ENCODE measurements at places on chromosomes 7 and 10. TPM values are rescaled to one million over a fixed set of nuclear protein-coding genes. Genes with fewer than 3 reads are reported as not detected.

Gene MLXIPL
- 32.3 TPM for total RNA-seq

Gene RHOBTB1
- total RNA-seq, result 20.8 TPM

Gene OR2A5
- not detected for total RNA-seq

Gene AKR1D1
- not detected for total RNA-seq

GRCh38 chr7:20218279-20218678 is 1.1 kb upstream of the MACC1 start:
- no peak for DNase-seq

GRCh38 chr10:79270466-79271246 is 76.6 kb upstream of the PPIF start:
- DNase-seq, result peak; percentile 72

GRCh38 chr7:39238234-39238869 is 260.6 kb downstream of the POU6F2 start:
- no peak for DNase-seq

GRCh38 chr7:53656881-53657280 is 621.4 kb downstream of the POM121L12 start:
- no peak for DNase-seq

DNA sequence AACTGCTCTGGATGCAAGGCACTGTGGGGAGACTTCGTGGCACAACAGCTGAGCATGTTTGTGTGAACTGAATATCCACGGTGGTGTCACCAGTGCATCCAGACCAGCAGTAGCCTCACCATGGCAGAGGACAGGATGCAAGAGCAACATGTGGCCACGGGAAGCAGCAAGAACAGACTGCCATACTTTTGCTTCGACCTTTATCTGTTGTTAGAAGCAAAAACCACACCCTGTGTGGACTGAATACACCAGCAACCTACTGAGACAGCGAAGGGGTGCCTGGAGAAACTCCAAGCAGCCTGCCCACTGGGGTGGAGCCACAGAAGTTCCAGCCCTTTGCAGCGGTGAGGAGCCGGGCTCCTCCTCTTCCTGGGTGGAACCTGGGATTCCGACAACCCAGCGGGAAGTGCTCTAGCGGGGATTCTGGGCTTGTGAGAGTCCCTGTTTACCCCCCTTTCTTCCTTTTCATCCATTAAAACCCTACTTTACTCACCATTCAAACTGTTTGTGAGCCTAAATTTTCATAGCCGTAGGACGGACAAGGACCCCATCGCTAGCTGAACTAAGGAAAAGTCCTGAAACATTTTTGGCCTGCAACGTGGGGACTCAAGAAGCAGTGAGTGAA is 584.9 kb downstream of the GRM8 start:
- DNase-seq, result no peak

DNA sequence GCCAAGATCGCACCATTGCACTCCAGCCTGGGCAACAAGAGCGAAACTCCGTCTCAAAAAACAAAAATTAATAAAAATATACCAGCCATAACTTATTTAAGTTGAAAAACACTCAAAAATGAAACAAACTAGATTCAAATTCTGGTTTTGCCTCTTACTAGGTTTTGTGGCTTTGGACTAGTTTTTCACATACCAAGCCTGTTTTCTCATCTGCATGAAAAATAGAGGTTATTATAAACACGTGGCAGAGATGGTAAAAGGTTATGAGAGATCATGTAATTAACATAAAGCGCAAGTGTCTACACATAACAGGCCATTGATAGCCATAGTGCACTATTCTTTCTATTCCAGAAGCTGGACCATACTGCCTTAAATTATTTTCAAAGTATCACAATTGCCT is 35.5 kb upstream of the CABCOCO1 start:
- no peak for DNase-seq

DNA sequence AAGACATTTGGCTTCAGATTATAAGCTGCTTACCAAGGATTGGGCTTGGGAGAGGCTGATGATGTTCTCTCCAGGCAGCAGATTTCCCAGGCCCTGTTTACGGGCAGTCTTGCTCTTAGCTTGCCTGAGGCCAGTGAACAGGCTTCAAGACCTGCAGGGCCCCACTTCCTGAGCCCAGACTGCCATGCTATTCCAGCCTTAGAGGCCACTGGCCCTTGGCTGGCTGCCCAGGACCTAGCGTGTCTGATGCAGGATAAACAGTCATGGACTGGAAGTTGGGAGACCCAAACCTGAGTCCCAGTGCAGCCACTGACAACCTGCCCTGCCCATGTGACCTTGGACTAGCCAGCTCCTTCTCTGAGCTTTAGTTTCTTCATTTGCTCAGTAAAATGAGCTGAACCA is 2.9 kb downstream of the PRXL2A start:
- DNase-seq, result no peak

GRCh38 chr7:104900525-104901239 is 113.3 kb upstream of the KMT2E start:
- DNase-seq, result no peak

DNA sequence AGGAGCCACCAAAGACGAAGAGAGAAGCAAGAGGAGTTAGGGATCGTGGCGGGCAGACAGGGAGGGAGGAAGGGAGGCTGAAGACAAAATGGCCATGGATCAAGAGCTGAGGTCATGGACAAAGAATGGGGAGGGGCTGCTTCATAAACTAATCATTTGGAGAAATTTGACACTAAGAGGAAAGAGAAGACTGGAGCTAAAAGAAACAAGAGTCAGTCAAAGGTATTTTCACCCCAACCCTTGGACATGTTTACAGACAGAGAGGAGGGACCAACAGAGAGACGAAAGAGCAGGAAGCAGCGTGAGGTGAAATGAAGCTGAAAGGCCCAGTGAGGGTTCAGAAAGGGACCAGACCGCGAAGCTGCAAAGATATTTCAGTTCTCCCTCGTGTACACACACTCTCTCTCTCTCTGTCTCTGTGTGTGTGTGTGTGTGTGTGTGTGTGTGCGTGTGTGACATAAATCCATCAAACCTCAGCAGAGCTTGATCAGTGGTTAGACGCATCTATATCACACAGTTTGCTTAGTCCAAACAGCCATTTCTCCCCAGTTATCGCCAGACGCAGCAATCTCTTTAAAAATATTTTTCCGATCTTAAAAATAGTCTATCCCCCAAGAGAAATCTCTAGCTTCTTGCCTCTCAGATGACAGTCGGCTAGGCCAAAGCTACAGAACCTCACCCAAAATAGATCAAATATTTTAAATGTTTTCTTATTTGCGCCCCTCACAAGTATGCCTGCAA is 12.5 kb upstream of the CALD1 start:
- no peak for DNase-seq

DNA sequence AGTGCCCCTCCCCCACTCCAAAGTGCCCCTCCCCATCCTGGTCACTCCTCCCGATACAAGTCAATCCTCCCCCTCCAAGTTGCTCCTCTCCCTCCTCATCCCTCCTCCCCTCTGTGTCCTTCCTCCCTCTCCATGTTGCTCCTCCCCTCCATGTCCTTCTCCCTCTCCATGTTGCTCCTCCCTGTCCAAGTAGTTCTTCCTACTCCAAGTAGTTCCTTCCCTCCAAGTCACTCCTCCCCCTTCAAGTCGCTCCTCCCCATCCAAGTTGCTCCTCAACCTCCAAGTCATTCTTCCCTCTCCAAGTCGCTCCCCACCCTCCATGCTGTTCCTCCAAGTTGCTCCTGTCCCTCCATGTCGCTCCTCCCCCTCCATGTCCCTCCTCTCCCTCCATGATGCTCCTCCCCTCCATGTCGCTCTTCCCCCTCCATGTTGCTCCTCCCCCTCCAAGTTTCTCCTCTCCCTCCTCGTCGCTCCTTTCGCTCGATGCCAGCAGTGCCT is 8.6 kb upstream of the WBP1L start:
- peak; percentile 48 for DNase-seq

GRCh38 chr10:92809840-92810239 is 38.5 kb upstream of the EXOC6 start:
- DNase-seq, result no peak

DNA sequence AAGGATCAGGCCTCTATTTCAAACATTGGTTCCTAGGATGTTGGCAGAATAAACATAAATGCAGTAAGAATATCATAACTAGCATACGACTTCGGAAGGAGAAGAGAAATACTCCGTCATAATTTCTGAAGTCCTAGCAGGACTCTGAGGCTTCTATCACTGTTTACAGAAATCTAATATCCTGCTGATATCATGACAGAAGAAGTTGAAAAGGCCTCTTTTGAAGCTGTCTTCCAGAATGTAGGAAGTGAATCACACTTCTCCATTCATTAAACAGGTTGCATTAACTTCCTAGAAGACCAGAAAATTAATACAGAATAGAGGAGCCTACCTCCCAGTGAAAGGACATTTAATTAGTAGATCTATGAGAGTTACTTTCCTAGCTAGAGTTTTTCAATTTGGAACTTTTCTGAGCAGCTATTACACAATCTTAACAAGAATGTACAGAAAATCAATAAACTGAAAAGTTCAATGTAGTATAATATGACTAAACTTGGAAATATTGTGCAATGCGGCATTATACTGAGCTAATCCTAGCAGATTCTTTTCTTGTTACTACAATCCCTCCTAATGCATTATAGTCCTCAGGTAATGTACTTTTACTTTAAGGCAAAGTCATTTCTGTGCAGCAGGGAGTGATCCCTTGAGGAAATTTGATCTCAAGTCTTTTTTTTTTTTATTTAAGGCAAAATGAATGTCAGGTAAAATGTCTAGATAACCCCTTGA is 622.6 kb upstream of the CELF2 start:
- no peak for DNase-seq

DNA sequence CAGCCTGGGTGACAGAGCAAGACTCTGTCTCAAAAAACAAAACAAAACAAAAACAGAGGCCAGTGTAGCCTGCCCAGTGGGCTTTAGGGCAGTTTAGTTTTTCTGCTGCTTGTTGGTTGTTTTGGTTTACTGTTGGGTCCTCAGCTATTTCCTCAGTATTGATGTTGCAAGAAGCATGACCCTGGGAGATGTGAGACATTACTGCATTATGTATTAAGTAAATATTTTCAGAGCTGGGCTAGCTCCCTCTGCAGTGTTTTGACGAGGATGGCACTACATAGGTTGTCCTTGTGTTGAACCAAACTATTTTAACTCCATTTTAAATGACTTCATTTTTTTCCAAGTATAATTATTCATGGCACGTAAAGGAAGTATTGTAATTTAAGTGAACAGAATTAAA is 4.8 kb downstream of the AKAP9 start:
- DNase-seq, result no peak

GRCh38 chr7:107957436-107957835 is 45.5 kb downstream of the LAMB1 start:
- no peak for DNase-seq

- DNase-seq, result peak; percentile 40
These were observed 23.9 kb downstream of the NRF1 start for GRCh38 chr7:129635300-129636029.

GRCh38 chr7:2224491-2224928 is 8.2 kb downstream of the MAD1L1 start:
- DNase-seq, result no peak

- DNase-seq, result no peak
These were observed 3.9 kb upstream of the NOBOX start for GRCh38 chr7:144407266-144407931.

- no peak for DNase-seq
These were observed 48.9 kb downstream of the FHIP2A start for GRCh38 chr10:114870486-114870885.

- no peak for DNase-seq
These were observed 94.0 kb downstream of the GRK5 start for GRCh38 chr10:119301397-119301796.

GRCh38 chr7:3310884-3311283 is 9.8 kb downstream of the SDK1 start:
- no peak for DNase-seq

- DNase-seq, result no peak
These were observed 9.3 kb upstream of the TMEM270 start for GRCh38 chr7:73851410-73852338.

DNA sequence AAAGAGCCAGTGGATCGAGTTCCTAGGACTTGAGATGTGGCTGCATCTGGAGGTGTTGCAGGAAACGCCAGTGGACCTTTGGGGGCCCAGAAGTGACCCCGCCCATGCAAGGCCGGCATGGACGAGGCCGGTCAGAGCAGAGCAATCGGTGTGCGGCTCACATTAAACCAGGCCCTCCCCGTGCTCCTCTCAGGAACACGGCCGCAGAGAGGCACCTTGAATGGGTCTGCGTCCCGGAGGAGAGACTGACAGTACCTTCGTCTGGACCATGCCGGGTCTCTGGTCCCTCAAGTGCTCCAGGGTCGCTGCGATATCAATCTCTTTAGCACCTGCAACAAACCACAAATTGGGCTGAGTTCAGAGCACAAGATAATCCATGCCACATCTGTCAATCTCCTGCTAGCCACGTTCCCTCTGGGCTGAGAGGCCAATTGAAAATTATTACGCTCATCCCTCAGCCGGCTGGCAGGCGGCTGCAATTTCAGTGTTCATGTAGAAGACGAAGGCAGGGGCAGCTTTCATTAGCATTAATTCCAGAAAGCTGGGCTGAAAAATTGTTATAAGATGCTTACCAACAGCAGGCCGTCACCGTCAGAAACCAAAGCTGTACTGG is 212.0 kb downstream of the DNAJB6 start:
- no peak for DNase-seq

- no peak for DNase-seq
These were observed 10.9 kb downstream of the AQP1 start for GRCh38 chr7:30922596-30922995.

DNA sequence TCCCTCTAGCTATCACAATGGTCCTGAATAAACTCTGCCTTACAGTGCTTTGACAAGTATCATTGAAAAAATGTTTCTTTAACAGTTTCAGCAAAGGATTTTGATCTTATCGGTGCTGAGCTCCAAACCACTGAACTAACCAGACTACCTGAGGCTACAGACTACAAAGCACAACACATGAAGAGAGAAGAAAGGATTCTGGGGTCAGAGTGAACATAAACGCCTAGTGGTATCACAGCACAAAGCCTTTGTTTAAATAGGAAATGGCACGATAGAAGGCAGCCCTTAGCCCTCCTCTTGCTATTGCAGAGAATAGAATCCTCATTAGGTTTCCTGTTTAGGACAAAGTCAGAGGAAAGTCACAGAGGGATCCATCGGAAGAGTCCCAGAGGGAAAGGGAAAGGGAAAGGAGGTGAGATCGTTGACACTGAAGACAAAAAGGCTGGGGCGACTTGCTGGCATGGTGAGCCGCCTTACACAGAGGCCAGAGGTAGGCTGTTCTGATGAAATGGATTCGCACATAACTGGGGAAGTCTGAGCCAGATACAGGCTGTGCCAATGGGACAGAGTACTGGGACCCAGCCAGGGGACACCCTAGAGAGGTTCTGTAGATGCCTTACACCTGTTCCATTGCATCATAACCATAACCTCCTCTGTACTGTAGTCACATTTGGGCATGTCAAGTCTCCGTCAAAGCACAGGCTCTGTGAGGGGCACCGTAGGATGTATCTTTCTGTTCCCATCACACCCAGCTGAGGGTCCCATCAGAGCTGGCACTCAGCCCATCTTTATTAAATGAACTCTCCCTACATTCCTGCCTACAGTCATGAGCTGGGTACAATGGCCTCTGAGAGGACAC is 71.5 kb downstream of the XPNPEP1 start:
- DNase-seq, result peak; percentile 26

- no peak for DNase-seq
These were observed 23.7 kb downstream of the IL15RA start for GRCh38 chr10:5953676-5954075.

Data from psoas muscle (tissue), 8 donors.